ENCODE measurements at places on chromosomes 3 and 15.

DNA sequence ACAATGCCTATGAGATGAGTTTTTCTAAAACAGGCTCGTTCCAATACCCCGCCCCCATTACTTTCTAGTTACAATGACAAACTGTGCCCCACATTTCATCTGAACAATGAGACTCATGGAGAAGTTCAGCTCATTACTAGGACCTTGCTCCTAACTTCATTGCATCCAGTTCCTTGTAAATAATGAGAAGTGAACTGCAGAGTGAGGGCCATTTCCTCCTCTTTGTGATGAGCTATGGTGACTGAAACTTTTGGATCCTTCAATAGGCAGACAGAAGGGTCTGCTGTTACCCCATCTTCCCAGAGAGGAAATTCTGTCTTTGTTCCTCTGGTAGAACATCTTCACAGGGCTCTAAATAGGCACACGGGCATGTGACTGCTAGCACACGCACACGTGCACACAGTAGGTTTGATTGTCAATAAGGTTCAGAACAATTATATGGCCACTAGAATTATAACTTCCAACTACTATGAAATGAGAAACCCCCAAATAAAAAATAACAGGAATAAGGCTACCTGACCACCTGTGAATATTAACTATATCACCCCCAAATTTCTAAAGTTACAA, 51.8 kb downstream of the SERP1 start:
- no peak for DNase-seq

DNA sequence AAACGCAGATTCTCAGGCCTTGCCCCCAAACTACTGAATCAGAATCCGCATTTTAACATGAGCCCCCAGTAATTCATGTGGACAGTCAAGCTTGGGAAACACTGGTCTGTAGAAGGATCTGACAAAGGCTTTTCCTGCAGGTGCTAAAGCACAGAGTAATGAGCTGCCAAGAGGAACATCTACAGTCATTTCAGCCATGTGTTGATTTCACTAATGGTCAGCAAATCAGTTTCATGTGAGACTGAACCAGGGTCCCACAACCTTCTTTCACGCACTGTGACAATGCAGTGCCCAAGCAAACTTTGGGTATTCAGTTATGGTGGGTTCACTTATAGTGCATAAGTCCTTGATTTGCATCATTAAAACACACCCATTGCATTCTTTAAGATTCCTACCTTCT, 237.6 kb downstream of the TUSC7 start:
- DNase-seq = no peak

GRCh38 chr3:31456373-31456772, 76.4 kb upstream of the STT3B start:
- DNase-seq = no peak

GRCh38 chr15:95169541-95170459, 938.4 kb downstream of the MCTP2 start:
- no peak for DNase-seq

- DNase-seq = no peak
These were observed 617.5 kb downstream of the ZPLD1 start for GRCh38 chr3:103052236-103052830.

GRCh38 chr3:83843716-83844115, 1115.1 kb upstream of the CADM2 start:
- DNase-seq = peak; percentile 9

- no peak for DNase-seq
These were observed 29.8 kb upstream of the CLRN1 start for GRCh38 chr3:151002003-151002981.

GRCh38 chr3:40313975-40314860, 4.7 kb downstream of the EIF1B start:
- DNase-seq = no peak

DNA sequence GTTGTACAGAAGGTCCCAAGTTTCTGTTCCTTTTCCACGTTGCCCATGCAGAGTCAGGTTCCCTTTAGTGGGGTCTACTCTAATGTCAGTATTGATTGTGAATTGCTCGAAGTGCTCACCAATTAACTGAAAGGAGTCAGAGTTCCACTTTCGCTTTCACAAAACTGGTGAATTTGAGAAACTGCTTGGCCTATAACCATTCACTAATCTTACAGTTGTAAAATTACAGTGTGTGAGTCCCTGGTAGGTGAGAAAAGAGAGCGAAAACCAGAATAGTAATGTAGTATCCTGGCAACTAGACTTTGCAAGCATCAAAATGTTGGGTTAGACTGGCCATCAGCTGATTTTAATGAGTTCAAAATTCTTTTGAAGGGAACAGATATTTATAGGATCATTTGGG, 237.5 kb upstream of the CHRM5 start:
- no peak for DNase-seq

GRCh38 chr3:108021131-108021530, 69.7 kb downstream of the CD47 start:
- no peak for DNase-seq

Measured in NCI-H446 (cell line).